Endothelial cell (in vitro differentiated cells): ENCODE measurements at places on chromosomes 1 and 21. TPM values are rescaled to one million over a fixed set of nuclear protein-coding genes. Genes with fewer than 3 reads are reported as not detected.
A peak's percentile ranks its signal among the peaks of the same experiment; 100 is the strongest.

- no peak for DNase-seq
- no peak overlapping the region for H3K27ac ChIP-seq
- H3K4me1 ChIP-seq: no peaks in the 10 kb centered on the region
- peaks cover 21% of the 10 kb centered on the region for H3K36me3 ChIP-seq
- H3K27me3 ChIP-seq: peaks cover 8% of the 10 kb centered on the region
Observed at GRCh38 chr1:4346131-4346530, 308.3 kb upstream of the AJAP1 start.

DNA sequence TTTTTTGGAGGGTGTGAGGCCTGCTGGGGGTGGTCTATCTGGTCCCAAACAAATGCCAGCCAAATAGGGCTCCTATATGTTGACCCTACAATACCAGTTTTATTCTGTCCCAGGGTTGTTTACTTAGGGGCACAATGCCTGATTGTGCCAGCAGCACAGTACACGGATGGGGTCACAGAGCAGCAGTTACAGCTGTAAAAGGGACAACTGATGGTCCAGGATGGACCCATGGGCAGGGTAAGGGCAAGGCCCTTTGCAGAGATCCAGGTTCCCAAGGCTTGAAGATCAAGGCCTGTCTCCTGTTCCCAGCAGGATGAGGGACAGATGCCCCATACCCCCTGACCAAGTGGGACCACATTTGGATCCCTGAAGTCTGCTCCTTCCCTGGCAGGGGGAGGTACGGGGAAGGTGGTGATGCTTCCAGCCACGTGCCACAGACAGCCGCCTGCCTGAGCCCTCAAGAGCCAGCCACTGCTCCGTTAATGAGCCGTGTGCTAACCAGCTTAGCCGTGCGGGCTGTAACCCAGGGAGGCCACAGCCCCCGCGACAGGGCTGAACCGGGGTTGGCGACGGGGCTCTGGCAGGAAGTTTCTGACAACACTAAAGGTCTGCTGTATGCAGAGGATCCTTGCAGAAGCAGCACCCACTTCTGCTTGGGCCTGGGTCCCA is 18.2 kb downstream of the SLC6A9 start:
- peaks cover 5% of the 10 kb centered on the region for H3K27me3 ChIP-seq
- H3K27ac ChIP-seq: no peak overlapping the region
- no peak overlapping the region for H3K4me3 ChIP-seq
- H3K4me1 ChIP-seq: no peaks in the 10 kb centered on the region
- H3K36me3 ChIP-seq: no peaks in the 10 kb centered on the region
- DNase-seq: no peak

DNA sequence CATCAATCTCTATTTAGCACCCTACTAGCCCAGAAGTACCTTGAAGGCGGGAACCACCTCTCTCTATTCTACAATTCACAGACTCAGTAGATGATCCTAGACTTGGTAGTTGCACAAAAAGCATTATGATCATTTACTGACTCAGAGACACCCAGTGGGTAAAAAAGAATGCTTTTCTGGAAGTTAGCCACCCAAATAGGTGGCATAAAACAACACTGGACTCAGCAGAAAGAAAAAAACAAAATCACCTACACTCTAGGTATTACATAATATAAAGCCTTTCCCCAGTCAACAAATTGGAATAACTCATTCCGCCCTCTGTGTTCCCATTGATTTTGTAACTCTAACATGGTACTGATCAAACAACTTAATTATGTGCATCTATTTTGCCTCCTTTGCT is 126.3 kb downstream of the PTPN14 start:
- H3K4me3 ChIP-seq: no peak overlapping the region
- no peak for DNase-seq
- H3K27ac ChIP-seq: peak overlapping the region; percentile 19
- peaks cover 8% of the 10 kb centered on the region for H3K36me3 ChIP-seq

GRCh38 chr1:41653574-41653973 is 169.1 kb upstream of the EDN2 start:
- peaks cover 25% of the 10 kb centered on the region for H3K4me1 ChIP-seq
- H3K36me3 ChIP-seq: no peaks in the 10 kb centered on the region
- H3K27ac ChIP-seq: no peak overlapping the region

DNA sequence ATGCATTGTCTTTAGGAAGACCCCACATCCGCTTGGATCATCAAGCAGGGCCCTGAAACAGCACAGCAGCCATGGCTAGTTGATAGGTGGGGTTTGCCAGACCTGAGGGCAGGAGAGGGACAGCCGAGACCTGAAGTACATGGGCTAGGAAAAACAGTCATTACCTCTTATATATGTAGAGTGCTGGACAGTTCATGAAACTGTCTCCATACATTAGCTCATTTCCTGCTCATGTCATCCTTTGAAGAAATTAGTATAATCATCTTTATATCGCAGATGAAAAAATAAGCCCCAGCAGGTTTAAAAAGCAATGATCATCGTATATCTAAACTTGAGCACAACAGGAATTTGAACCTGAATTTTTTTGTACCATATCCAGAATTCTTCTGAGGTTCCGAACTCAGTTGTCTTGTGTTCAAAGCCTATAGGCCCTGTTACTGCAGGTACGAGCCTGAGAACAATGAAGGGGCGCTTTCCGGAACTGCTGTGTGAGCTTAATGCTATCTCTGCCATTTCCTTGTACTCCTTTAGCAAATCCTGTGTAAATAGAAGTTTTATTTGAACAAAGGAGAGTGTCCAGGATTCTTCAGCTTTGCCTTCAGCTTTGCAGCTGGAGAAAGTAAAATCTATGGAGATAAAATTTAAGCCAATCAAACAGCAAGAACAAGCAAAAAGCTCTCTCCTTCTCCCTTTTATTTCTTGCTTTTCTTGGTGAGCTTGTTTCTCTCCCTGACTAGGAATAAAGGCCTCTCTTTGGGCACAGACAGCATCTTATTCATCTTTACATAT is 32.4 kb upstream of the DUSP10 start:
- no peak for DNase-seq

GRCh38 chr1:29991815-29992214 is 731.6 kb downstream of the MATN1 start:
- H3K36me3 ChIP-seq: peaks cover 4% of the 10 kb centered on the region
- no peaks in the 10 kb centered on the region for H3K4me1 ChIP-seq
- no peak for DNase-seq
- H3K27me3 ChIP-seq: peaks cover under 1% of the 10 kb centered on the region
- no peak overlapping the region for H3K27ac ChIP-seq

- no peaks in the 10 kb centered on the region for H3K36me3 ChIP-seq
- H3K4me1 ChIP-seq: peaks cover 10% of the 10 kb centered on the region
- peak overlapping the region; percentile 76 for H3K4me3 ChIP-seq
- no peak overlapping the region for H3K27ac ChIP-seq
- H3K27me3 ChIP-seq: peaks cover 15% of the 10 kb centered on the region
Observed at GRCh38 chr1:228445843-228446650, 29.4 kb upstream of the TRIM17 start.

- H3K36me3 ChIP-seq: peaks cover 12% of the 10 kb centered on the region
- peak; percentile 9 for DNase-seq
Observed at GRCh38 chr1:231241750-231242149, 738 bp downstream of the GNPAT start.

DNA sequence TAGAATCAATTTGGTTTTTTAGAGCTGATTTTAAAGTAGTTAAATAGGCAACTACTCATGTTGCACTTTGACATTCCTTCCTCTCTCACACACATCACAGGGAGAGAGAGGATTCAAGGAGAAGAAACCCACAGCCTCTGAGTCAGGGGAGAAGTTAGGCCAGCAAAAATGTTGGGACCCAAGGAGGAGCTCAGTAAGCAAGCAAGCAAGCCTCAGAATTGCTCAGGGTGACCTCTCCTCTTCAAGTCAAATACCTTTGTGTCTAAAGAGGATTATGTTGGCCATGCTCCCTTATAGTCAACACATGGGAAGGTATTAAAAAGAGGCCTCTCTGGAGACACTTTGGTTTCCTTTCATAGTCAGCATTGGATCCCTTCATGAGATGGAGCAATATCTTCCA is 80.5 kb upstream of the WARS2 start:
- H3K4me1 ChIP-seq: peaks cover 4% of the 10 kb centered on the region
- peaks cover 2% of the 10 kb centered on the region for H3K27me3 ChIP-seq
- no peak overlapping the region for H3K27ac ChIP-seq
- H3K4me3 ChIP-seq: no peak overlapping the region

DNA sequence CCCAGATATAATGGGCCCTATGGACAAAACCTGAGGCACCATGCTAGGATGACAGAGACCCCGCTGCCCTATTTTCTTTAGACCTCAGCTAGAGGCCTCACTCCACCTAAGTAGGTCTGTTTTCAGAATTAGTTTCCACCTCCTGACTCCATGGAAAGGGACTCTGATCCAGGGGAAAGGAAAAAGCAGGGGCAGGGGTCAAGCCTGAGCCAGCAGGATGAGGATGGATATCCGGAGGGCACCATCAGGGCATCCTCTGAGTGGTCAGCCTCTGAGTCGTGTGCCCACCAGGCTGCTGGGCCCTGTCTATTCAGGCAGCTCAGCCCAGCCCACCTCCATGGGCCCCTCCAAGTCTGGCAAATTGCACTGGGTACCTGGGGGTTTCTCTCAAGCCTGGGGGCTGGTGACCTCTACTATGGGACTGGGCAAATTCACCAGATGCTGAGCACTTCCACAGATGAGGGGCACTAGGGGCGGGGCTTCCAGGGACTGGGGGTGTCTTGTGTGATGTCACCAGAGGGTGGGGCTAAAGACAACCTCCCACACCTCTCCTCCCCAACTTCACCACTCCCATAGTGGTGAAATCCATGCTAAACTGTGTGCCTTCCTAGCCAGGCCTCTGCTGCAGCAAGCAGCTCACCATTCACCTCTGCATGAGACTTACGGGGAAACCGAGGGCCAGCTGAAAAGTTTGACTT is 5.5 kb downstream of the PAQR7 start:
- H3K4me3 ChIP-seq: no peak overlapping the region
- DNase-seq: no peak
- H3K27ac ChIP-seq: no peak overlapping the region
- peaks cover 11% of the 10 kb centered on the region for H3K4me1 ChIP-seq

DNA sequence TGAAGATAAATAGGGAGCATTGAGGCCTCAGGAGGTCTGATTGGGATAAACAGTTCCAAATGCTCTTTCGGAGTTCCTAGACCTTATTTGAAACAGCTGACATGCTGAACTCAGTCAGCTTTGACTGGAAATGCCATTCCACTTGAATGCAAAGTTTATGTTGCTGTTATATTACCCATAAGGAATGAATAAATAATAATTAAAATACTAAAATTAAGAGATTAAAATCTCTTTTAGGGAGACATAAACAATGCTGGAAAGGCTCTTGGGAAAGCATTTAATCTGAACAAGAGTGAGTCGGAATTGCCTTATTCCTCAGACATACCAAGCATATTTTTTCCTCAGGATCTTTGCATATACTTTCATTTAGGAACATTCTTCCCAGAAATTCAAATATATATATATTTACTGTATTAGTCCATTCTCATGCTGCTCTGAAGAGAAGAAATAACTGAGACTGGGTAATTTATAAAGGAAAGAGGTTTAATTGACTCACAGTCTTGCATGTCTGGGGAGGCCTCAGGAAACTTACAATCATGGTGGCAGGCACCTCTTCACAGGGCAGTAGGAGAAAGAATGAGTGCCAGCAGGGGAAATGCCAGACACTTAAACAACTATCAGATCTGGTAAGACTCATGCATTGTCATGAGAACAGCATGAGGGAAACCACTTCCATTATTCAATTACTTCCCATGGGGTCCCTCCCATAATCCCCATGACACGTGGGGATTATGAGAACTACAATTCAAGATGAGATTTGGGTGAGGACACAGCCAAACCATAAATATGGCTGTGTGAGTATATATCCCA is 318.2 kb upstream of the PLXNA2 start:
- H3K27me3 ChIP-seq: peaks cover 2% of the 10 kb centered on the region
- no peak overlapping the region for H3K4me3 ChIP-seq
- peaks cover 5% of the 10 kb centered on the region for H3K4me1 ChIP-seq
- no peak overlapping the region for H3K27ac ChIP-seq

GRCh38 chr21:39669976-39670661 is 57.4 kb downstream of the B3GALT5 start:
- peaks cover 1% of the 10 kb centered on the region for H3K4me1 ChIP-seq
- H3K27ac ChIP-seq: no peak overlapping the region
- H3K4me3 ChIP-seq: no peak overlapping the region
- DNase-seq: no peak
- H3K27me3 ChIP-seq: peaks cover 8% of the 10 kb centered on the region

- H3K27ac ChIP-seq: no peak overlapping the region
- peak; percentile 58 for DNase-seq
- H3K27me3 ChIP-seq: peaks cover 18% of the 10 kb centered on the region
- peak overlapping the region; percentile 2 for H3K4me3 ChIP-seq
Observed at GRCh38 chr1:160108888-160109662, 6.5 kb upstream of the ATP1A2 start.

RGSL1 gene
- total RNA-seq: not detected

KLHL21 gene
- 5.0 TPM for total RNA-seq

CHRM3 gene
- 41.7 TPM for total RNA-seq

TRIM46 gene
- total RNA-seq: 8.5 TPM

BROX gene
- total RNA-seq: 38.4 TPM

LY9 gene
- not detected for total RNA-seq

CHD1L gene
- total RNA-seq: 88.2 TPM
